T-helper 22 cell (primary cell): ENCODE measurements at places on chromosomes 6 and 20.

- DNase-seq, result no peak
Measured at GRCh38 chr6:97919046-97919445, 636.0 kb upstream of the MMS22L start.

DNA sequence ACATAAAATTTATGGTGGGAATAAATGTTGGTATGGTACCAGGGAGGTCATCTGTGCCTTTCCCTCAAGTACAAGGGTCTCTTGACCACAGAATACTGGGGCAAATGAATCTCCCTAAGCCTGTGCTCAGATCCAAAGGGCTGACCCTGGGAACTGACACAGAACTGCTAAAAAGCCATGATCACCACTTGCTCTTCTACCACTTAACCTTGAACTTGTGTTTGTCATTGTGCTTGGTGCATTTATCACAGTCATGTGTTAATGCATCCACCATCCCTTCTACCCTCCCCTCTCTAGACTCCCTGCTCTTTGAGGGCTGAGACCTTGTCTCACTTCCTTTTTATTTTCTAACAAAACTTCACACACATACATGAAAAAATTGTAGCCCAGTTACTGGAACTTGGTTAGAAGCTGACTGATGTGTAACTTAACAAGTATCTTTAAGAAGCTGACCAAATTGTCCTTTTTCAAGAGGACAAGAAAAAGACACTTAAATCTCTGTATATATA lies 46.1 kb upstream of the PBOV1 start:
- no peak for DNase-seq

GRCh38 chr6:163878698-163879097 lies 464.2 kb downstream of the QKI start:
- no peak for DNase-seq

GRCh38 chr6:17093686-17094085 lies 8.2 kb upstream of the STMND1 start:
- no peak for DNase-seq

GRCh38 chr6:35139924-35140638 lies 1.1 kb downstream of the TCP11 start:
- no peak for DNase-seq

- DNase-seq, result no peak
Measured at GRCh38 chr6:165571068-165571682, 91.9 kb downstream of the PDE10A start.

GRCh38 chr6:13395272-13396237 lies 67.2 kb upstream of the TBC1D7 start:
- no peak for DNase-seq

DNA sequence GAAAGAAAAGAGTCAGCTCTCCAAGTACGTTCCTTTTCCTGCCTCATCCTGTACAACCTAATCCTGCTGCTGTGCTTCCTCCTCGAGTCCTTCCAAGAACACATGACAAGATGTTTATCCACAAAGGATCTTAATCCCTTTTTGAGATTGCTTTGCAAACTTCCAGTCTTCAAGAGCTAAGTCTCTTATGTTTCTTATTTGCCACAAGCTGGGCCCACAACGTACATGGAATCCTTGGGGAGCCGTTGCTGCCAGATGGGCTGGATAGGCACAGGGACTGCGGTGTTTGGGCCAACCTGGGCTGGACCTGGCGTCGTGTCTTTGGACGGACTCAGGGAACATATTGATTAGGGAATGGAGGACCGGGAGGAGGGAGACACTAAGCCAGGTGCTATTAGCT lies 79.7 kb upstream of the AFDN start:
- DNase-seq, result no peak

DNA sequence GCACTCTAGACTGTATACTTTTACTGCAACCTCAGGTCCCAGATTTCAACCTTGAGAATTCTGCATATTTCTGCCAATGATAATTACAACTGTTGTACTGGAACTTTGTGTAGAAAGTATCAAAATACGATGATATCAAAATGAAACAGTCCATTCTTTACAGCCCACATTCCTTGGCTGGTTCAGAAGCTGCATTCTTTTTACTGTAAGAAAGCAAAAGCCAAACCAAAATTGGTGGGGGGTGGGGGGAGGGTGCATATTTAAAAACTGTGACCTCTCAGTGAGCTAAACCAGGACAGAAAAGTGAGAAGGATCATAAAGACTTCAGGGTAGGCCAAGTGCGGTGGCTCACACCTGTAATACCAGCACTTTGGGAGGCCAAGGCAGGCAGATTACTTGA lies 41.8 kb upstream of the UBR2 start:
- DNase-seq, result no peak

GRCh38 chr20:47125758-47126591 lies 230.5 kb downstream of the ZMYND8 start:
- no peak for DNase-seq

DNA sequence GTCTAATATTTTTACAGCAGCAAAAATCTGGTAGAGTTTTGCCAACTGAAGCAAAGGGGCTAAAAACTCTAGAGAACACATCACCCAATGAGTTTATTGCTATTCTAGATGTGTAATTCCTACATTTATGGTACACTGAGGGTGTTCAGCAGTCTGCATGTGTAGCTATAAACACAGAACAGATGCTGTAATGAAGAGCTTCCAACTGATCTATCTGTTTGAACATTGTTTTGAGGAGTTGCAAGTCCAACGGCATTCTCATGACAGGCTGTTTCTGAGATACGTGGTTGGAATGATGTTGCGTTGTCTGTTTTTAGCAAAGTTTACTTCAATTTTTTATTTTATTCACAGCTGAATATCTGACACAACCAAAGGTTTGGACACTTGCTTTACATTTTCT lies 141.2 kb upstream of the RAB32 start:
- no peak for DNase-seq

DNA sequence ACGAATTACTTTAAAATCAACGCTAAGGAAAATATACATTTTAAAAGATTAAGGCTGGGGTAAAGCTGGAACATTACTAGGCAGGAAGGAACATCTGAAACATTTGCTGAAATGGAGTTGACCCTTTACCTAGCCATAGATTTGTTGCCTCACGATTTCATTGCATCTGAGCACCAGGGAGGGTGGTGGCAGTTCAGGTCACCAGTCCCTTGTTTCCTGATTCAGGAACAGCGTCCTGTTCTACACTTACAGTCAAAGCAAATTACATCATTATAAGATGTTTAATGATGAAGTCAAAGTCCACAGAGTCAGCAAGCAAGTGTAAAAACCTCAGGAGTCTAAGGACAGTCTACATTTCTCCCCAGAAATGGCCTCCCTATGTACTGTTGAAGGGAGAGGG lies 9.0 kb upstream of the MICA start:
- no peak for DNase-seq

GRCh38 chr6:158026901-158027589 lies 45.4 kb downstream of the SYNJ2 start:
- no peak for DNase-seq

GRCh38 chr20:40666336-40666735 lies 22.7 kb downstream of the MAFB start:
- no peak for DNase-seq

DNA sequence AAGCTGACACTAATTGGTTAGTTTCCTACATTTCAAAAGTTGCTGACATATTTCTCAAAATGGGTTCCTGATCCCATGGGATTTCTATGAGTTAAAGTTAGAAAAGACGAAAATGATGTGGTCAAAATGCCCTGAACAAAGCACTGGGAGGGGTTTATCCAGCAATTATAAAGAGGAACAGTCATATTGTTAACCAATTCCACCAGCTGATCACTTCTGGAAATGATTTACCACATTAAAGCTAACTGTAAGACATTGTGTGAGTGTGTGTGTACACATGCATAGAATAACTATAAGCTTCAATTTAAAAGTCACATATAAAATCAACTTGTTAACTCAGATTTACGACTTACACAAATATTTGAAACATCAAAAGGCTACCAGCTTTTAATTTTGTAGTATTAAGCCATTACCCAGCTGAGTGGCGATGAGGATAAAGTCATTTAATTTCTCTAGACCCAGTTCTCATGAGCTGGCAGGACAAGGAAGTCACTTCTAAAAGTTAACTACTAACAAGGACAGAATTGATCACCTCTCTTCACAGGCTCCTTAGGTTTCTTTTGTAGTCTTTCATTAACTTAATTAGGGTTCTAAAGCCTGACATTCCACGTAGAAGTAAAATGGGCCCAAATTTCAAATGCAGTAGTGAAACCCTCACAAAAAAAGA lies 40.4 kb downstream of the MAN1A1 start:
- DNase-seq, result no peak

DNA sequence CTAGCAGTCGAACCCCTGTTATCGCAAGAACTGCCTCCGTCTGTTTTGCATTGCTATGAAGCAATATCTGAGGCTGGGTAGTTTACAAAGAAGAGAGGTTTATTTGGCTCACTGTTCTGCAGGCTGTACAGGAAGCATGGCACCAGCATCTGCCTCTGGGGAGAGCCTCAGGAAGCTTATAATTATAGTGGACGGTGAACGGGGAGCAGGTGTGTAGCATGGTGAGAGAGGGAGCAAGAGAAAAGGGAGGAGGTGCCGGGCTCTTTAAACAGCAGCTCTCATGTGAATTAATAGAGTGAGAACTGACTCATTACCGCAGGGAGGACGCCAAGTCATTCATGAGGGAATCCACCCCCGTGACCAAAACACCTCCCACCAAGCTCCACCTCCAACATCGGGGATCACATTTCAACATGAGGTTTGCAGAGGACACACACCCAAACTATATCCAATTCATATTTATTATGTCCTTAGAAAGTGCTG lies 172.6 kb upstream of the KCNG1 start:
- no peak for DNase-seq

- no peak for DNase-seq
Measured at GRCh38 chr6:159887761-159888160, 3.0 kb upstream of the MAS1 start.

DNA sequence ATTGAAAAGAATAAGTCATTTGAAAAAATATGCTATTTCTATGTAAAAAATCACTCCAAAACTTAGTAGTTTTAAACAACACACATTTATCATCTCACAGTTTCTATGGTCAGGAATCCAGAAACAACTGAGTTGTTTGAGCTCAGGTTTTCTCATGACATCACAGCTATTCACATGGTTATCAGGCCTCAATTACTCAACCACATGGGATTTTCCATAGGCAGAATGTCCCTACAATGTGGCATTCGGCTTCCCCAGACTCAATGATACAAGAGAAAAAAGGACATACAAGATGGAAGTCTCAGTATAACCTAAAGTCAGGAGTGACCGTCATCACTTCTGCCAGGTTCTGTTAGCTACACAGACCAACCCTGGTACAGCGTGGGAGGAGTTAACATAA lies 3.4 kb upstream of the SLC35D3 start:
- no peak for DNase-seq
